ENCODE measurements at places on chromosomes 5 and 9. TPM values are rescaled to one million over a fixed set of nuclear protein-coding genes. Genes with fewer than 3 reads are reported as not detected.

Gene CCL28
- 8.8 TPM for total RNA-seq

Gene FGD3
- total RNA-seq, result not detected

Gene PTCH1
- total RNA-seq, result 2.2 TPM

Gene STING1
- total RNA-seq, result 10.4 TPM

- no peak for DNase-seq
Observed at GRCh38 chr5:179131886-179132585, 71.9 kb downstream of the ZNF354C start.

DNA sequence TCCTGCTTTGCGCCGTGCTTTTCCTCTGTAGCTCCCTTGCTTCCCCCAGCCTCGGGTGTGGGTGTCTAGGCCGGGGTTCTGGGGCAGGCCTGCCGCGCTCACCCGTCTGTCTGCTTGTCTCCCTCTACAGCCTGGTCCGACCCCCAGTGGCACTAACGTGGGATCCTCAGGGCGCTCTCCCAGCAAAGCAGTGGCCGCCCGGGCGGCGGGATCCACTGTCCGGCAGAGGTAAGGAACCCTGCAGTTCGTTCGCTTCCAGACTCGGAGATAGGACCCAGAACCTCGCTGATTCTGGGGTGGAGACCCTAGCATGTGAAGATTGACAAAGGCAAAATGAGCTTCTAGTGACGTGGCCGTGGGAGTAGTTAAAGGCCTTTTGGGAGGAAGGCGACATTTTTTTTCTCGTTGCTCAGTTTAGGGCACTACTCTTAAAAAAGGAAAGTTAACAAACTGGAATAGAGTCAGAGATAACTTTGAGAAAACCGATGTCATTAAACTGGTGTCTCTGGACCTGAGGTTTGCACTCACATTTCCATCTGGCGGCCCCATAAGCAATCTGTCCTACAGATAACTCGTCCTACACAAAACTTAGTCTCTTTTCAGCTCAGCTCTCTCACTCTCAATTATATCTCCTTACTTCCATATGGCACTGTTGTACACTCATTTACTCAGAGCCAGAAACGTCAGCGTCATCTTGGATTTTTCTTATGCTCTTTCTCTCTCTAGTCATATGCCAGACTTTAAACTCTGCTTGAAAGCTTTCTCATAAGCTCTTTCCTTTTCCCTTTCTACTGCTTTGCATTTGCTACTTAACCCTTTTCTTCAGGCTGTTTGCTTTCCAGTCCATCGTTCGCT, 561 bp downstream of the SEC61B start:
- no peak for DNase-seq

GRCh38 chr5:77305956-77306355, 95.5 kb downstream of the PDE8B start:
- no peak for DNase-seq

All from RPMI7951 (cell line).